LoVo (cell line): ENCODE measurements at places on chromosomes 7 and 10.

GRCh38 chr7:2554661-2555111, 638 bp downstream of the BRAT1 start:
- no peak for DNase-seq

DNA sequence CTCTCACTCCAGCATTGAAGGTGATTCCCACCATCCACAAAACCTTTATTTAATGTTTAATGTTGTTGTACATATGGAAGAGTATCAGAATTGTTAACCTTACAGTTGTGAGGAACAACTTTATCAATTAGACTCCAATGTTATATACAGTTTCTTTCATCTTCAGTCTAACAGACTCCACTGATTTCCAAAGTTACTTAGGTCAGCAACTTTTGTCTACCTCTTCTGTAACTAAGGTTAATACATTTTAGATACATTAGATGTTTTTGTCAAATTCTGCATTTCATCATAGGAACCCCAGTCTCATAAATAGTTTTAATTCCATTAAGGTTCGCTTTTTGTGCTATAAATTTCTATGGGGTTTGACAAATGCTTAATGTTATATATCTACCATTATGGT, 223.9 kb upstream of the POM121L12 start:
- DNase-seq = no peak

GRCh38 chr7:1301882-1302251, 69.2 kb downstream of the UNCX start:
- DNase-seq = no peak

DNA sequence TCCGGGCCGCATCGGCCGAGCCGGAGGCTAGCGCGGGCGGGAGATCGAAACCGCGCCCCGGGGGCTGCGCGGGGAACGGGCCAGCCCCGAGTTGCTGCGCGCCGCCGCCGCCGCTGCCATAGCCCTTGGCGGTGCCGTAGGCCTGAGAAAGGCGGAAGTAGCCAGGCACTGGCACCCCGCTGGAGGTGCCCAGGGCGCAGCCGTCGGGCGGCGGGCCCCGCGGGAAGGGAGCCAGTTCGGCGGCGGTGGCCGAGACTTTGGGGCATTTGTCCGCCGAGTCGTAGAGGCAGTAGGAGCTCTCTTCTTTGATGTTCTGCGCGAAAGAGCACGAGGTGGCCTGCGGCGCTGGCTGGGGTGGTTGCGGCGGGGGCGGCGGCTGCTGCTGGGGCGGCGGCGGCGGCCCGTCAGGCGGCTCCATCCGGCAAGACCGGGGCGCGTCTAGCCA, 587 bp downstream of the HOXA10 start:
- DNase-seq = no peak

- no peak for DNase-seq
Observed at GRCh38 chr7:115297656-115298055, 375.8 kb downstream of the MDFIC start.

GRCh38 chr7:139567647-139568345, 44.3 kb downstream of the CLEC2L start:
- DNase-seq = no peak

DNA sequence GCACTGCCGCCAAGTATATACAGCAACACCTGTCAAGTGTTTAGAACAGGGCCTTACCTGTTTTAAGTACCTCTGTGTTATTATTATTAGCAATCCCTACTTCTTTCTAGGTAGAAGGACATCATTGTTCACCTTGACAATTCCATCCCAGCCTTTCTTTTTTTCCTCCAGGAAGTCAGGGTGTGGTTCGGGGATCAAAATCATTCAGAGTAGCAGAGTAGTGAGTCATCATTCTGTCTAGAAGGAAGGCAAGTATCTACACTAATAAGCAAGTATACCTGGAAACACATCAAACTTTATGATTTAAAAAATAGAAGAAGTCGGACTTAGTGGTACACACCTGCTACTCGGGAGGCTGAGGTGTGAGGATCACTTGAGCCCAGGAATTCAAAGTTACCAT, 25.5 kb upstream of the CAPZA2 start:
- peak; percentile 88 for DNase-seq

DNA sequence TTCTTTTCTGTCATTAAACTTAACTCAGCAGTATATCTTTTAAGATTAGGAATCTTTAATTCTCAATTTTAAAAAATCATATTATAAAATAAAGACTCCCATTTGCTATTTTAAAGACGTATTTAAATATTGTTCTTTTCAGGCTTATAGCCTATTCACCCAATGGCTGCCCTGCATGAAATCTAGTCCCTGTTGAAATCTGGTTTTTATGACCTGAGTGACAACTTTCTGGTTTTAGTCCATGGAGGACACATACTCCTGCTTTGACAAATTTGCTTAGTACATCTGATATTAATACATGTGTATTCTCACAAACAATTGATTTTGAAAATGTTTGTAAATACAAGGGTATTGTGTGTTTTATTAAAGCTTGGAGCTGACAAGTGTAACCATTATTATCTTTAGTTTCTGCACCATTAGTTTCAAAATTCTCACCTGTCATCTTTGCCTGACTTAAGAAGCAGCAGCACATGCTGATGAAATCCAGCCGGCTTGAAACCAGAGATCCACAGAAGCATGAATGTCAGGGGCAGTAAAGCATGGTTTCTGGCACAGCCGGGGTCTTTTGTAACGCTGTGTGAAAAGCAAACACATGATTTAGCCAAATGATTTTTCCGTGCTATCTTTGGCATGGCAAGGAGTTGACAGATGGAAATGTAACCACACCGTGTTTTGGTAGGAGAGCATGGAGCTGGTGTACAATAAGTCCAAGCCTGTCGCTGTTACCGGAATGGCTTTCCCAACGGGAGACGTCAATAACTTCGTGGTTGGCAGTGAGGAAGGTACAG, 262.8 kb downstream of the DYNC1I1 start:
- DNase-seq = no peak

DNA sequence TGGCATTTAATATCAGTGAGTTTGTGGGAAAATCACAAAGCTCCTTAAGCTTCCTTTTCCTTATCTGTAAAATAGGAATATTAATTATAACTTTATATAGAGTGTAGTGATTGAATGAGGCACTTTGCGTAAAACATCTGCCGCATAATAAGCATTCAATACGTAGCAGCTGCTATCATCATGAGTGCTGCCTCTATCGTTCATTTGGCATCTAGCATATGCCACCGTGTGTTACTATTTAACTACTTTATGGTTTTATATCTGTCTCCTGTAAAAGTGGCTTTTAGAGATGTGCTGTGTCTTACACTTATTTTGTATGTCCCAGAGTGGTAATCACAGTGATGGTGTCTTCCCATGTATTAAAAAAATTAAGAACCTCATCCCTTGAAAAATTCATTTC, 729.6 kb downstream of the SORCS3 start:
- DNase-seq = no peak

DNA sequence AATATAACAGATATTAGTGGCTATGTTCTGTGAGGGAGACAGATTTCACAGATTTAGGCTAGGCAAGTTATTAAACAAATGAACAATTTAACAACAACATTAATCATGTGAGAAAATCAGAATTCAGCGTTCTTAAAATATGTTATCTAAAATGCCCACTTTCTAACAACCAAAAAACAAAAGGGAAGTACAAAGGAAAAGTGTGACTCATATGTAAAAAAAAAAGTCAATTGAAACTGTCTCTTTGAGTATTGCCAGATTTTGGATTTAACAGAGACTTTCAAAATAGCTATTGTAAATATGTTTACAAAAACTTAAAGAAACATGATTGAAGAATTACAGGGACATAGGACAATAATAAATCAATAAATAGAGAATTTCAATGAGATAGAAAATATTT, 34.8 kb upstream of the ARHGAP22 start:
- no peak for DNase-seq

DNA sequence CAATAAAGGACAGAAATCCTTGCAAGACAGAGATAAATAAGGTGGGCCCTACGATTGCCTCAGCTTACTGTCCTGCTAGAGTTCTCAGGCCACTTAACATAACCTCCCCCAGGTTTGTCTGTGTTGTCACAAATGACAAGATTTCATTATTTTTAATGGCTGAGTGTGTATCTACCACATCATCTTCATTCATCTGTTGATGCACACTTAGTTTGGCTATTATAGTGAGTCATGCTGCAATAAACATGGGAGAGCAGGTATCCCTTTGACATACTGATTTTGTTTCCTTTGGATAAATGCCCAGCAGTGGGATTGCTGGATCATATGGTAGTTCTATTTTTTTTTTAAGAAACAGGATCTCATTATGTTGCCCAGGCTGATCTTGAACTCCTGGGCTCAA, 60.6 kb downstream of the PRTFDC1 start:
- DNase-seq = peak; percentile 85

DNA sequence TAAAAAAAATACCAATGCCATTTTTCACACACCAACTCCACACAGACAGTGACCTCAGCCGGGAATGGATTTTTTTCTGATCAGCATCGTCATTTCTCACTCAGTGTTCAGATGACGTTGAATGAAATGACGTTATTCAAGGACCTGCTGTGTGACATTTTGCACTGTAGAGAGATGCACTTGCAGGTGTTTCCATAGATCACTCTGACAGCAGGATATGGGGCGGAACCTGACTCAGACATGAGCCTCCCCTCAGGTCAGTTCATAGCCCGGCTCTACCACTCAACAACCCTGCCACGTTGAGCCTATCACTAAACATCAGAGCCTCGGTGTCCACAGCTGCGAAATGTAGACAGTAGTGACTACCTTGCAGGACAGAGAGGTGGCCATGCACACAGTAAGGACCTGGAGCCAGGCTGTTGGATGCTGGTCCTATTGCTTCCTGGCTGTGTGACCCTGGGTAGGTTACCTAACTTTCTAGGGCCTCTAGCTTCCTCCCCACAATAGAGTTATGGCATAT, 41.4 kb upstream of the ANTXRL start:
- DNase-seq = no peak

DNA sequence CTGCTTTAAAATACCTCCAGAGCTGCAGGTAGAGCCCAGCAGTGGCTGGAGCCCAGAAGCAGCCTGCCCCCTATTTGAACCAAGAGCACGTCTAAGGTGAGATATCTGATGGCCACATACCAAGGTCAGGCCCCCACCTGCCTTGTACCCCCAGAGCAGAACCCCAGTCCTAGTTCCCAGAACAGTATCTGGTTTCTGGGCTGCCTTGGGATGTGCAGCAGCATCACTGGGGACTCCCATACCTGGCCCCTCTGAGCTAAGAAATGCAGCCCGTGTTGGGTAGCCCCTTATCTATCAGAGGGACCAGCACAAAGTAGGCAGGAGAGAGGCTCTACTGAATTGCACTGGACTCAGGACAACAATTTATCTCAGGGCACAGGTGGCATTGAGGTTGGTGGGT, 8.9 kb downstream of the SFTPD start:
- DNase-seq = no peak

- no peak for DNase-seq
Observed at GRCh38 chr7:74032191-74032490, 4.2 kb downstream of the ELN start.

GRCh38 chr10:13909516-13910258, 322.9 kb downstream of the PRPF18 start:
- no peak for DNase-seq
